ENCODE measurements at places on chromosomes 1 and 21. TPM values are rescaled to one million over a fixed set of nuclear protein-coding genes. Genes with fewer than 3 reads are reported as not detected.

TSPEAR gene
- polyA plus RNA-seq, result 1.0 TPM

SOD1 gene
- polyA plus RNA-seq, result 241 TPM

ERICH3 gene
- polyA plus RNA-seq, result 0.27 TPM

UBL4B gene
- polyA plus RNA-seq, result not detected

SNIP1 gene
- polyA plus RNA-seq, result 15.6 TPM

KRTAP19-2 gene
- not detected for polyA plus RNA-seq

LAD1 gene
- polyA plus RNA-seq, result 32.8 TPM

CD84 gene
- polyA plus RNA-seq, result 1.4 TPM
